Activated naive CD4-positive, alpha-beta T cell treated with anti-CD3 and anti-CD28 coated beads, Interleukin-2, amount 10 ng/mL, durations not matched to agents 7 days and 5 days (primary cell): ENCODE measurements at places on chromosomes 7 and 10.
A peak's percentile ranks its signal among the peaks of the same experiment; 100 is the strongest.

DNA sequence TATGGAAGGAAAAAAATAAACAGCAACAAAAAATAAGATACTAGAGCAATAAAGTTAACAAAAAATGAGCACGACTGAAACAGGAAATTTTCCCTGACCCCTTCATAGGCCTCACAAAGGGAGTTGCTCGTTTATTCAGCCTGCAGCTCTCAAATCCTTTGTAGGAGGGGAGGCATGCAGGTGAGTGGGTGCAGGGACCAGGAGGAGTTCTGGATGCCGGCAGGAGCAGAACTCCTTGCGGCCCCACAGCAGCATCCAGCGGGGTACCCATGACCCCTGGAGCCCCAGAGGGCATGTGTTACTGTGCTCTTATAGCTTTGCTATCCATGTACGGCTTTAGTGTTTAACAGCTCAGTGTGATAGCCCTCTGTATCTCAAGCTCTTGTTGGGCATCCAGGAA is 5.8 kb downstream of the TAS2R39 start:
- H3K4me1 ChIP-seq: no peaks in the 10 kb centered on the region
- no peak overlapping the region for H3K27ac ChIP-seq
- no peaks in the 10 kb centered on the region for H3K27me3 ChIP-seq
- H3K4me3 ChIP-seq: no peak overlapping the region

DNA sequence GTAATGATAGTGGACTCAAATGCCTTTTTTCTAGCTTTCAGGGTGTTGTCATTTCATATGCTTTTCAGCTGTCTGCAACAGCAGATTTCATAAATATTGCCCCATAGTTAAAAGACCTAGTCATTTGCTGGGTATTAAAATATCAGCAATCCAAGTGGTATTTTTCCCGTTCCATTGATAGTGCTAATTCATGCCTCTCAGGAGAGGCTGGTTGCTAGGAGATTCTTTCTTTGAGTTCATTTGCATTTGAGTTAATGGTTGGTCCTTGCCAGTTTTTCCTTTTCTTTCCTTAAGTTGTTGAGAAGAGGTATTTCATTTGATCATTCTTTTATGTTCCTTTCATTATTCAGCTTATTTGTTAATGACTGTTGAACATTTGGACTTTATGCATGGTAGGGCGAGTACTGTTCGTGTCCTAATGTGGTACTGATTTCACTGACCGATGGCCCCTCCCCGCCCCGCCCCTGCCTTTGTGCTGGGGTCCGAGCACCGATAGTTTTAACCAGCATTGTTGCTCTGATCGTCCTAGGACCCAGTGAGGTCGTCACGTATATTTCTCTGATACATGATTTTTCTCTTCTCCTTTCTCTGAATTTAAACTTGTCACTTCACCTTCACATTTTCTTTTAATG is 128.6 kb downstream of the CCNY start:
- DNase-seq: no peak
- H3K4me1 ChIP-seq: no peaks in the 10 kb centered on the region
- no peaks in the 10 kb centered on the region for H3K27me3 ChIP-seq
- H3K36me3 ChIP-seq: peaks cover 8% of the 10 kb centered on the region
- no peak overlapping the region for H3K4me3 ChIP-seq
- H3K27ac ChIP-seq: no peak overlapping the region

DNA sequence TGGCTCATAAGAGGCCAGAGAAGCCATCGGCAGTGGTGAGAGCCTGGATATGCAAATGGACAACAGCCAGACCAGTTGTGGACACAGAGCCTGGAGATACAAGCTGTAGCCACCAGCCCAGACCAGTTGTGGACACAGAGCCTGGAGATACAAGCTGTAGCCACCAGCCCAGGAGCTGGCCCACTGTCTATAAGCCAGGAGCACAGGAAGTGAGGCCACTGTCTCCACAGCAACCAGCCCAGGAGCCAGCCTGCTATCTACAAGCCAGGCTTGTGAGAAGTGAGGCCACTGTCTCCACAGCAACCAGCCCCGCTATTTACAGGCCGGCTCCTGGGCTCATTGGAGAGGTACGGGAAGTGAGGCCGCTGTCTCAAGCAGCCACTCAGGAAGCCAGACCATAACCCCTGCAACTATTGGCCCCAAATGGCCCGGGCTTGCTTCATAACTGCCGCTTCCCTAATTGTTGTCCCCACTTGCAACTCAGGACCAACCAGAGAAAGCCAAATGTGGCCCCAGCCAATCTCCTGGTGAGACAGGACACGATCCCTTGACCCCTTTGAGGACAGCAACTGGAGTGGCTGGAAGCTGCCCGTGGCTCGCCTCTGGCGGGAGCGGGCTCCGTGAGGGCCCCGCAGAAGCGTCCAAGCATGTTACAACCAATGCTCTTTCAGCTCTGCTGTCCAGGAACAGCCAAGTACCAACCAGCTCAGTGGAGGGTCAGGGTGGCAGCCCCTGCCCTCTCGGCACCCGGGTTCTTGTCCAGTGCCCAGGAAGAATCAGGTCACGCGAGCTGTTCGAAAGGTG is 44.1 kb upstream of the CNPY1 start:
- H3K27me3 ChIP-seq: peaks cover 39% of the 10 kb centered on the region
- H3K4me3 ChIP-seq: no peak overlapping the region
- peak; percentile 36 for DNase-seq
- H3K27ac ChIP-seq: no peak overlapping the region
- no peaks in the 10 kb centered on the region for H3K36me3 ChIP-seq
- H3K4me1 ChIP-seq: peaks cover 8% of the 10 kb centered on the region

- H3K36me3 ChIP-seq: no peaks in the 10 kb centered on the region
- no peak overlapping the region for H3K4me3 ChIP-seq
- no peak overlapping the region for H3K27ac ChIP-seq
- no peak for DNase-seq
- peaks cover 9% of the 10 kb centered on the region for H3K27me3 ChIP-seq
- H3K4me1 ChIP-seq: no peaks in the 10 kb centered on the region
Observed at GRCh38 chr10:118496525-118496924, 98.9 kb downstream of the PRLHR start.

DNA sequence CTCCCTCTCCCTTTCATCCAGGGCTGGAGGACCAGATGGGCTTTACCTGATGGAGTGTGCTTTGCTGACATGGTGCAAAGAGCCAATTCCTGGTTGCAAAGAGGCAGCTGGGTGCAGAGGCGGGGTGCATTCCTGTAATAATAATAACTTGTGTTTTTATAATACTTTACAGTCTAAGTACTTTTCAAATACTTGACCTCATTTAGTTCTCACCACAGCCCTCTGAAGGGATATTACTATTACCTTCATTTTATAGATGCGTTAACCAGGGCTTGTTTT is 70.4 kb downstream of the TCF7L2 start:
- H3K36me3 ChIP-seq: no peaks in the 10 kb centered on the region
- H3K4me3 ChIP-seq: no peak overlapping the region
- DNase-seq: no peak

DNA sequence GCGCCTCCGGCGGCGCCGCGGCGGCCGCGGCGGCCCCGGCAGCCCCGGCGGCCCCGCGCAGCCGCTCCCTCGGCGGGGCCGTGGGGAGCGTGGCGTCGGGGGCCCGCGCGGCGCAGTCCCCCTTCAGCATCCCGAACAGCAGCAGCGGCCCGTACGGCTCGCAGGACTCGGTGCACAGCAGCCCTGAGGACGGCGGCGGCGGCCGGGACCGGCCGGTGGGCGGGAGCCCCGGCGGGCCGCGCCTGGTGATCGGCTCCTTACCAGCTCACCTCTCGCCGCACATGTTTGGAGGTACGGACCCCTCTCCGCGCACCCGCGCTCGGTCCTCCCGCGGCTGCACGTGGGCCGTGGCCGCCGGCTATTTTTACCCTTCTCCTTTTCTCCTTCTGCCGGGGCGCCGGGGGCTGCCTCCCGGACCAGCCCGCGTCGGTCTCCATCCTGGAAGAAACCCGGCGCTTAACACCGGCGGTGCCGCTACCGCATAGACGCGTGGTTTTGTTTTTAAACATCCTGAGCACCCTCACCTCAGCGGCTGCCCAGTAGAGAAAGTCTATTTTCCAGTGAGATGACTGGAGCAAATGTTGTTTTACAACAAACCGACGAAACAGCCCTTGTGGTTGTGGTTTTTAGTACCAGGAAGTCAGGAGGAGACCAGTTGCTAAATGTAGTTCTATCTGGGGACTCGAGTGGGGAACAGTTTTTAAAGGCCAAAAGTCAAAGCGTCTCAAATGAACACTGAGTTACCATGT is 1.3 kb downstream of the ZNRF2 start:
- peaks cover 51% of the 10 kb centered on the region for H3K4me1 ChIP-seq
- peak overlapping the region; percentile 99 for H3K27ac ChIP-seq
- H3K4me3 ChIP-seq: peak overlapping the region; percentile 96
- peaks cover 22% of the 10 kb centered on the region for H3K36me3 ChIP-seq

DNA sequence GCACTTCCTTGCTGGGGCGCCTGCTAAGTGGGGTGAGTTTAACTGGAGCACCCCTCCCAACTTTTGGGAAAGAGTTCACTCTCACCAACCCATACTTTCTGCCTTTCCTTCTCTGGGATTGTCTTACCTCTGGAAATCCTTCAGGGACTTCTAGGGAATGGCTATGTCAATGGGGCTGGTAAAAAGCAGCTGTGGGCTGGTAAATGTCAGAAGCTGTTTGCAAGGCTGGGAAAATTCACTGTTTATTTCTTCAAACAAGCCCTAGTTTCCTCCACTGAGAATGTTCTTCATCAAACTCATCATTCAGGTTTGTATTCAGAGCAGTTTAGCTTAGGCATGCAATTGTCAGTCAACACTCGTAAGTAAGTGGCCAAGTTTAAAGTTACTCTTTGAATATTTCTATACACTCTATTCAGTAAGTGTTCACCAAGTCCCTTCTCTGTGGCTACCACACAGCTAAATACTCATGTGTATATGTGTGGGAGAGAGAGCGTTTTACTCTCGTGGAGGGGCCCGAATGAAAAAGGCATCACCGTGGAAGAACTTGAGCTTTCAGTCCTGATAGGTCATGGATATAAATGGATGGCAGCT is 654.8 kb downstream of the LRMDA start:
- no peaks in the 10 kb centered on the region for H3K4me1 ChIP-seq
- no peak for DNase-seq
- H3K4me3 ChIP-seq: no peak overlapping the region
- no peak overlapping the region for H3K27ac ChIP-seq
- H3K36me3 ChIP-seq: no peaks in the 10 kb centered on the region
